ENCODE measurements at places on chromosomes 4 and X.

GRCh38 chr4:113636438-113636818, 125.1 kb downstream of the CAMK2D start:
- no peak for DNase-seq

DNA sequence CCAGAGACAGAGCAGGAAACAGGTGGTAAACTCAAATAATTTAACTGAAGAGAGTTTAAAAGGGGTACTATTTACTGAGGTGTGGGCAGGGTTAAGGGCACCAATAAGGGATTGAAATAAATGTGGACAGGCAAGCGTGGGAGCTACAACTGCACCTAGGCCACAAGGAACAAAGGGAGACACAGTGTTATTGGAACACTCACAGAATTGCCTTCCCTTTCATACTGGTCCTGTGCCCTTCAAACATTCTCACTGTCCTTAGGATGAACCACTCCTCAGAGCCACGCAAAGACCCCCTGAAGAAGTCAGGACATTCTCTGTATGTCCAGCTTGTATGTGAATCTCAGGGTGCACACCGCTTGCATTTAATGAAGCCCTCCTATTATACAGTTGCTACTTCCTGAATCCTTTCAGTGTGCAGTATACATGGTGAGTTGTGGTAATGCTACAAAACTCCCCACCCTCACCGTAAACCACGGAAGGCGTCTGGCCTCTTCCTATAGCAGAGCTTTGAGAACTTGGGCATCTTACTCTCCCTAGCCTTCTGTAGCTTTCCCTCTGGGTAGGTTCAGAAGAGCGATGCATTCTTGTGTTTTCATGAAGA, 9.6 kb upstream of the MRPL1 start:
- DNase-seq = no peak

GRCh38 chrX:67721321-67721720, 177.5 kb downstream of the AR start:
- no peak for DNase-seq

DNA sequence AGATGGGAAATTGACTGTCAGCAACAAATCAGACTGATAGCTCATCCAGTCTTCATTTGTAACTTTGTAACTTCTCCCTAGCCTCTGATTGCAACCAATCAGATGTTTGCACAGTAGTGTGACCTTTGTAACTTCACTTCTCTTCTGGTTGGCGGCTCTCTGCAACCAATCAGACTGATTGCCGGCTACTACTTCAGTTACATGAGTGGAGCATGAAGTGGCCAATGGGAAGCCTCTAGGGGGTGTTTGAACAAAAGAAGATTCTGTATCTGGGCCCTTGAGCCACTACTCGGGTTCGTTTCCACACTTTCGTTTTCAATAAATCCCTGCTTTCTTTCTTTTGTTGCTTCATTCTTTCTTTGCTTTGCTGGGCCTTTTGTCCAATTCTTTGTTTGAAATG, 1285.8 kb downstream of the TECRL start:
- no peak for DNase-seq

DNA sequence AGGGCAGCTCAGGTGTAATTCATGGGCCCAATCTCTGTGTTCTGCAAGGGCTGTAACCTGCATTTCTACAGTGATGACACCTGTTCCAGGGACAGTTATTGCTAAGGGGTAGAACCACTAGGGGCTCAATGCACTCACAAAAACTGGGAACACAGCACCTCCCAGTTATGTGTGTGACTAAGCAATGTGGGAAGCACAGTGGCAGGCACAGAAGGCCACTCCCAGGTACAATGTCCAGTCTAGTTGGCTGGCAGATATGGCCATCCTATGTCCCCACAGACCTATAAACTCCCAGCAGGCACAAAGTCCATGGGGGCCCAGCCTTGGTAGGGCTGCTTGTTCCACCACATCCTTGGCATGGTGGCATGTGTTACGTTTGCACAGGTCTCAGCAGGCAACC, 25.7 kb downstream of the CXCL13 start:
- no peak for DNase-seq

DNA sequence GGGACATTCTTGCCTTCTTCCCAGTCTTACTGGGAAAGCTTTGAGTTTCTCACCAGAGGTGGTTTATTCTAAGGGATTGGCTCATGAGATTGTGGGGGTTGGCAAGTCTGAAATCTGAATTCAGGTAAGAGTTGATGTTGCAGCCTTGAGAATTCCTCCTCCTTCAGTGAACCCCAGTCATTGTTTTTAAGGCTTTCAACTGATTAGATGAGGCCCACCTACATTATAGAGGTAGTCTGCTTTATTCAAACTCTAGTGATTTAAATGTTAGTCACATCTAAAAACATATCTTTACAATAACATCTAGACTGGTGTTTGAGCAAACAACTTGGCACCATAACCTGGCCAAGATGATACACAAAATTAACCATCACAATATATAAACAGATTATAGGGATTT, 156.5 kb upstream of the MED14 start:
- no peak for DNase-seq

- no peak for DNase-seq
Measured at GRCh38 chrX:21863241-21863640, 7.5 kb downstream of the YY2 start.

- DNase-seq = no peak
Measured at GRCh38 chr4:158821228-158821971, 52.6 kb downstream of the FNIP2 start.

- DNase-seq = no peak
Measured at GRCh38 chr4:159384017-159384416, 281.1 kb downstream of the RAPGEF2 start.

DNA sequence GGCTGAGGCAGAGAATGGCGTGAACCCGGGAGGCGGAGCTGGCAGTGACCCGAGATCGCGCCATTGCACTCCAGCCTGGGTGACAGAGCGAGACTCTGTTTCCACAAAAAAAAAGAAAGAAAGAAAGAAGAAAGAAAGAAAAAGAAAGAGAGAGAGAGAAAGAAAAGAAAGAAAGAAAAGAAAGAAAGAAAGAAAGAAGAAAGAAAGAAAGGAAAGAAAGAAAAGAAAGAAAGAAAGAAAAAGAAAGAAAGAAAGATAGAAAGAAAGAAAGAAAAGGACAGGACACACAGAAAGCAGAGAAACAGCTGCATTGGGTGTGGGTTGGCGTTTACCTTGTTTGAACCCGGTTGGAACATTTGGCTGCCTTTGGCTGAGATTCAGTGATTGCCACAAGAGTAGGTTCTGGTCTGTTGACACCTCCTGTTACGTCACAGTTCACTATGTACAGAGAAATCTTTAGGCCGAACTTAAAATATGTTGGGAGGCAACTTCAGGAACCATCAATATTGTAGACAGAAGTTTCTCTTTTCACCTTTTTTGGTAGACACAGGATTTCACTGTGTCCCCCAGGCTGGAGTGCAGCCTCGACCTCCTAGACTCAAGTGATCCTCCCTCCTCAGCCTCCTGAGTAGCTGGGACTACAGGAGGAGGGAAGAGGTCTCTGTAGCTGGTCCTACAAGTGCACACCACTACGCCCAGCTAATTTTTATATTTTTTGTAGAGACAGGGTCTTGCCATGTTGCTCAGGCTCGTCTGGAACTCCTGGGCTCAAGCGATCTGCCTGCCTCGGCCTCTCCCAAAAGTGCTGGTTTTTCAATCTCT, 16.3 kb upstream of the PLCXD1 start:
- no peak for DNase-seq

DNA sequence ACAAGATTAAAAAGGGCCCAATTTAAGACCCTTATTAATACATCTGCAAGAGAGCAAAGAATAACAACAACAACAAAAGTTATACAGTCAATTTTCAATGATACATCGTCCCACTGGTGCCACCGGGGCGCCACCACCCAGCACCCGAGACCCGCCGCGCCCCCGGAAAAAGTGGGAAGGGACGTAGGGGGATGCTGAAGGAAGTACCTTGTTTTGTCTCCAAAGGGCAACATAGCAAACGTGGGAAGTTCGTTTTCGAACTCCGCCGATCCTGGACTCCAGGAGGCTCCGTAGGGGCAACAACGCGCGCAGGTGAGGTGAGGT, 1.7 kb downstream of the PDE5A start:
- DNase-seq = no peak
